Kidney (tissue), 22 donors: ENCODE measurements at places on chromosomes 7 and 10.

DNA sequence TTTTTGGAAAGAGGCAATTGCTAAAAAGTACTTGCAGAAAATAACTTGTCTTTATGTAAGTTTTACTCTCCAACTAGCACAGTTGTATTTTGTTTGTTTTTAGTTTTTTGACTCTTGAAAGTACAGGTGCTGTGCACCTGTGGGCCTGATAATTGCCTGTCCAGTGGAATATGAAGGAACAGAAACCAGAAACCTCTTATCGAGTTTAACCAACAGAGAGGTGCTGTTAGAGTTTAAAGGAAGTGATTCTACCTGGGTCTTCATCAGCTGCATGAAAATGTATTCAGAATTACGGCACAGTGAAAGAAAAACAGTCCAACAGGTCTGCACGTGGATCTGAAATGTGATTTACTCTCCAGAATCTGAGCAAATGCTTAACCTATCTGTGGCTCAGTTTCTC lies 326.6 kb upstream of the POM121L12 start:
- no peak overlapping the region for H3K4me3 ChIP-seq
- H3K36me3 ChIP-seq = no peaks in the 10 kb centered on the region
- H3K27ac ChIP-seq = no peak overlapping the region
- DNase-seq = no peak
- H3K4me1 ChIP-seq = no peaks in the 10 kb centered on the region
- no peaks in the 10 kb centered on the region for H3K27me3 ChIP-seq

DNA sequence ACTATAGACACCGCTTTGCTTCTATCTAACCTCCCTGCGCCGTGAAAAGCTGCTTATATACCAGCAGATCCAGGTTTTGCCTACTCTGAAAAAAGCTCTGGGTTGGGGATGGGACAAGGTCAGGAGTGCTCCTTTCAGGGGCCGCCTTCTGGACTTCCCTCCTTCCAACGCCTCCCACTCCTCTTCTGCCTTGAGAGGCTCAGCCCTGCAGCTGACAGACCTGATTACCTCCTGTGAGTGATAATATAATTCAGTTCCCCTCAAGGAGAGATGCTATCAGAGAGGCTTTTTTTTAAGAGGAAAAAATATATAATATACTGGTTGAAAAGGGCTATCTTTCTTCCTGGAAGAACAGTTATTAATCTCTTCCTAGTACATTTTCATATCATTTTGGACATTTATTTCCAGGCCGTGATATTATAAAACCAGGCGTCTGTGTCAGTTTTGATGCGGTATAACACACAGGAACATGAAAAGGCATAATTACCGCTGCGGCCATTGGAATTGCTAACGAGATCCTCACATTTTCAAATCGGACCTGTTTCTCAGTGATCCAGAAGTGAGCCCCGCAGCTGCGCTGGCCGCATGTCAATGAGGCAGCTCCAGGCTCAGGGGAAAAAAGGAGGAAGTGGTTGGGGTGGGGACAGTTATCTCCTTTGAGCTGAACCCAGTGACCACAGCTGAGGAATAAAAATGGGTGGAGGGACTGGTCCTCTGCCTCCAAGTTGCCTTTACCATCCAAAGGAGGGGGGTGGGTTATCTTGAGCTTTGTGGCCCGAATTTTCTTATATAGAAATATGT lies 457.1 kb downstream of the TYW1 start:
- H3K4me3 ChIP-seq = no peak overlapping the region
- no peaks in the 10 kb centered on the region for H3K36me3 ChIP-seq
- H3K27ac ChIP-seq = no peak overlapping the region
- no peaks in the 10 kb centered on the region for H3K4me1 ChIP-seq

DNA sequence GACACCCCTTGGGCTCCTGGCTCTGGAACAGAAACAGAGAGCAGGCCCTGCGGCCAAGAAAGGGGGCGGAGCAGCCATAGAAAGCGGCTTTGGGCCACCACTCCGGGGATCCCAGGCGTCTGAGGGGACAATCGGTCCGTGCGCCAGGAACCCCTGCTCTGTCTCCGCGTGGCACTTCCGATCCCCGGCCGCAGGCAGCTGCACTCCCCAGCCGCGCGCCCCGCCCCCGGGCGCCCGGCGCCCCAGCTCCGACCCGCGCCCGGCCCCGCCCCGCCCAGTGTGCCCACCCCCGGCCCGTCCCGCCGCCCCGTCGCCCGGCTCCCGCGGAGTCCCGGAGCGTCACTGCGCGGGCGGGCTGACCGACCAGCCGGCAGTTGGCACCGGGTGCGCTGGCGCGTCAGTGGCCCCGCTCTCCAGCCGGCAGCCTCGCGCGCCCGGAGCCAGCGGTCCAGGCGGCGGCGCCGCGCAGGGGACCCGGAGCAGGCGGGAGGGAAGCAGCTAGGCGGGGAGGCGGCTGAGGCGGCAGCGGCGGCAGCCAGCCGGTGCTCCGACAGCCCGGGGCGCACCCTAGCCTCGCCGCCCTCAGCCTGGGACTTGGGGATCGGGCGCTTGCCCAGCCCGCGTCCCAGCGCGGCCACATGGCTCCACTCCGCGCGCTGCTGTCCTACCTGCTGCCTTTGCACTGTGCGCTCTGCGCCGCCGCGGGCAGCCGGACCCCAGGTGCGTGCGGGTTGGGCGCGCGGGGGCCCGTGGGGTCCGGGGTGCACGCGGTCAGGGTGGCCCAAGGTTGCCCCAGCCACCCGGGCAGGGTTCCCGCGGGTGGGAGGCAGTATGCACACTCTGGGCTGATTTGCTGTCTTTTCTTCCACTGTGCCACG lies at the start of gene ADAMTS14:
Gene ADAMTS14 (plus strand): TSS at position 342 of the 878 bp plus-strand sequence. CDS start 297 bp downstream, at position 639.
- no peak for DNase-seq
- H3K27ac ChIP-seq = no peak within 1 kb of the TSS
- H3K36me3 ChIP-seq = no peaks in the 10 kb centered on the region
- peaks cover 7% of the 10 kb centered on the region for H3K27me3 ChIP-seq
- H3K4me3 ChIP-seq = peak within 1 kb of the TSS; percentile 21

DNA sequence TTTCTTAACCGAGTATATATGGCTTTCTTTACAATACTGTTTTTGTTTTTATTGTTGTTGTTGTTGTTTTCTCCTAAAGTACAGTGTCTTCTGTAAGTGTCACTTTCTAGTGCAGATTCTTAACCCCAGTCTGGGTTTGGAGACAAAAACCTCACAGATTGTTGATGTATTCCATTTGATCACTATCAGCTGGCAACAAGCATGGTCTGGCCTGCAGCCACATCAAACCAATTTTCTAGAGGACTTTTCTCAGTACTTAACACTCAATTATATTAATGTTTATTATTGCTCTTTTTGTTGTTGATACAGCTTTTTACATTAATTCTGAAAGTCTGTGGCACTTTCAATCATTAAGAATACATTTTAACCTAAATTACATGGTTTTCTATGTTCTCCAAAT lies 17.1 kb downstream of the LRRN3 start:
- H3K4me3 ChIP-seq = no peak overlapping the region
- H3K27me3 ChIP-seq = no peaks in the 10 kb centered on the region
- no peak overlapping the region for H3K27ac ChIP-seq
- H3K4me1 ChIP-seq = peaks cover 2% of the 10 kb centered on the region
- no peaks in the 10 kb centered on the region for H3K36me3 ChIP-seq
- DNase-seq = no peak

- no peak overlapping the region for H3K4me3 ChIP-seq
- H3K27me3 ChIP-seq = no peaks in the 10 kb centered on the region
- H3K4me1 ChIP-seq = no peaks in the 10 kb centered on the region
- no peak overlapping the region for H3K27ac ChIP-seq
- no peak for DNase-seq
These were observed 54.0 kb downstream of the RAPGEF5 start for GRCh38 chr7:22302951-22303423.

- H3K27me3 ChIP-seq = no peaks in the 10 kb centered on the region
- H3K4me1 ChIP-seq = no peaks in the 10 kb centered on the region
- H3K4me3 ChIP-seq = no peak overlapping the region
- no peak overlapping the region for H3K27ac ChIP-seq
- H3K36me3 ChIP-seq = no peaks in the 10 kb centered on the region
These were observed 86.6 kb downstream of the FRMD4A start for GRCh38 chr10:14244147-14244546.

DNA sequence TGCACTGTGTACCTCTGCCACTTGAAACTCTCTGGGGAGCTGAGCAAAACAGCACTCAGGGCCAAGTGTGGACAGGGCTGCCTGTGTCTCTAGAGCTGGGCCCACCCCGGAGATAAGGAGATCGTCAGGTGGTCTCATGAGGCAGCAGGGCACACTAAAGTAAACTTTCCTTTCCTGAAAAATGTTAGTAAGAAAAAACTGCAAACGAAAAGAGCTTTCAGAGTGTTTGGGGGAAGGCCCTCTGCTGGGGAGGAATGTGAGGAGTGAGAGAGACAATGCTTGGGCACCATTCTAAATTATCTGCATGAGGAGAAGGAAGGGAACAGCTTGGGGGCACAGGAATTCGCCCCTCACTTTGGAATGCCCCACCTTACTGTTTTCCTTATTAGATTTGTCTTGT lies 127.7 kb downstream of the ATXN7L1 start:
- no peak overlapping the region for H3K27ac ChIP-seq
- no peak for DNase-seq
- H3K27me3 ChIP-seq = no peaks in the 10 kb centered on the region
- H3K4me1 ChIP-seq = no peaks in the 10 kb centered on the region
- no peaks in the 10 kb centered on the region for H3K36me3 ChIP-seq

DNA sequence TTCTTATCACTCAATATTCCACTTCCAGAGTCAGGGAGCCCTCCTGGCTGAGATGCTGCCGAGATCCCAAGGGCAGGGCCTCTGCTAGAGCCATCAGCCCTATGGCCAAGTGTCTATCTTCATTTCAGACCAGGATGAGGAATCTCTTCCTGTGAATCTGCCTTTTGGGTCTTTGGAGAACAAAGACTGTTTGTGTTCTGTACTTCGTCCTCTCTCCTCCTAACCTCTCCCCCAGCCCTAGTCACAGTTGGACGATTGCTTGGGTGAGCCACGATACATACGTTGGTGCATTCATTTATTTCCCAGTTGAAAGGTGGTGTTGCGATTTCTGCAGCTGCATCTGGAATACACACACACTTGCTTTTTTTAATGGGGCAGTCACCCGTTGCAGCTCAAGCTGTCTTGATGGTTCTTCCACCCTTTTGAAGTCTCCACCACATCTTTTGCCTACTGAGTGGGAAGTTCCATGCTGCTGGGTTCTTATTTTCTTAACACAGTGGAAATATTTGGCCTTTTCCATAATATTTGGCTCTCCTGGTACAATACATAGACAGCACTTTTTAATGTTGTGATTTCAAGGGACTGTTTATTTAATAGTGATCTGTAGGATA lies 26.7 kb downstream of the SH3PXD2A start:
- H3K36me3 ChIP-seq = no peaks in the 10 kb centered on the region
- no peak for DNase-seq
- no peaks in the 10 kb centered on the region for H3K4me1 ChIP-seq
- H3K27me3 ChIP-seq = no peaks in the 10 kb centered on the region

DNA sequence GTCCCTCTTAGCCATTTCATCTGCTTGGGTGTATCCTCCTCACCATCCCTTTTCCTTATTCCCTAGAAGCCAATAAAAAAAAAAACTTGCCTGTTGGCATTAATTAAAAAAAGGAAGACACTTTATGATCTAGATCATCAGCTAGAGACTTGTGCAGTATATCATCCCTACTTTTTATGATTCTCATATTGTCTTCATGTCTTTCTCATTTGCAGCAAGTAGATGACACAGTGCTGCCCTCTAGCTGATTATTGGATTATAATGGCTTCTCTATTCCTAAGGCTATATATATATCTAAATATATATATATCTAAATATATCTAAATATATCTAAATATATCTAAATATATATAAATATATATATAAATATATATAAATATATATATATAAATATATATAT lies 272.4 kb upstream of the LRGUK start:
- no peak overlapping the region for H3K4me3 ChIP-seq
- H3K27ac ChIP-seq = no peak overlapping the region
- DNase-seq = peak; percentile 74

DNA sequence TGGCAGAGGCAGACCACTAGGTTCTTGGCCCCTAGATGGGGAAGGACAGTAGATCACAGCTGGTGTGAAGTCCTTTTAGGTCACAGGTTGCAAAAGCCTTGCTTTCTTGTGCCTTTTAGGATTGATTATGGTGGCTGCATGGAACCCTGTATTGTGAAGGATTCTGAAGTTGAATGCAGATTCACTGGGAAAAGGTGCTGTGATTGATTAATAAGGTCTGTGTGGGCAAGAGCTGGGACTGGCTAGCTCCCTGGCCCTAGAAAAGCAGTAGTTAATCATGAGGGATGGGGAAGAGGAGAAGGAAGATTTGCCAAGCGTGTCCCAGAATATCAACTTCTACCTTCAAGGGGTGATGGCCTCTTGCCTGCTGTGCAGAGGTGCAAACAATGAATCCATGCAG lies 105.5 kb downstream of the CDH23 start:
- peak; percentile 43 for DNase-seq
- no peaks in the 10 kb centered on the region for H3K27me3 ChIP-seq
- H3K36me3 ChIP-seq = no peaks in the 10 kb centered on the region
- no peak overlapping the region for H3K4me3 ChIP-seq

- H3K27ac ChIP-seq = no peak overlapping the region
- H3K4me3 ChIP-seq = no peak overlapping the region
- H3K27me3 ChIP-seq = no peaks in the 10 kb centered on the region
- H3K4me1 ChIP-seq = peaks cover 8% of the 10 kb centered on the region
- H3K36me3 ChIP-seq = no peaks in the 10 kb centered on the region
These were observed 55.3 kb downstream of the COBL start for GRCh38 chr7:51261117-51261835.
